ENCODE measurements at places on chromosomes 6 and 20.

DNA sequence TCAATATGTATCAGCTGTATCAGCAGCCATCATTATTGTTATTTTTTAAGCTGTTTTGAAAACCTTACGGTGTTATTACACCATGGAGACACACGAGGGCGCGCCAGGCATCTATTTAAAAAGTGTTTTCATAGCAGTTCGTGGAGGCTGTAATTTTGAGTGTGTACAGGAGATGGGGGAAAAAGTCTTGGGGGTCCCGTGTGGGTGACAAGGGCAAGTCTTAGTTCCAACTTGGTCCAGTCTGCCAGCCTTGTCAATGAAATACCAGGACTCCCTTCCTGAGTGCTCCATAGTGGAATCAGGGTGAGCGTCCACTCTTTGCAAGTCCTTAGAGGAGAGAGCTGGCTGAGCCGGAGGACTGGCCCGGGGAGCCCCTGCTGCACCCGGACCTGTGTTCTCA, 43.3 kb downstream of the SLC2A10 start:
- peak; percentile 51 for DNase-seq

GRCh38 chr20:2335096-2335870, 39.5 kb downstream of the TGM3 start:
- no peak for DNase-seq

GRCh38 chr6:37323580-37323979, 30.2 kb upstream of the RNF8 start:
- no peak for DNase-seq

GRCh38 chr20:57594092-57594951, 25.9 kb downstream of the ZBP1 start:
- DNase-seq, result peak; percentile 54

- DNase-seq, result no peak
Measured at GRCh38 chr6:142332393-142333098, 30.7 kb downstream of the ADGRG6 start.

GRCh38 chr20:51766994-51767866, 960 bp downstream of the ATP9A start:
- peak; percentile 43 for DNase-seq

Data from activated naive CD4-positive, alpha-beta T cell treated with Interleukin-2 at 50 U/mL for 16 hours (primary cell).